ENCODE measurements at places on chromosomes 12 and 14.

- no peak for DNase-seq
Observed at GRCh38 chr12:9509464-9510161, 98.1 kb downstream of the KLRB1 start.

- DNase-seq: peak; percentile 92
Observed at GRCh38 chr14:104826189-104826860, 25.4 kb downstream of the ZBTB42 start.

DNA sequence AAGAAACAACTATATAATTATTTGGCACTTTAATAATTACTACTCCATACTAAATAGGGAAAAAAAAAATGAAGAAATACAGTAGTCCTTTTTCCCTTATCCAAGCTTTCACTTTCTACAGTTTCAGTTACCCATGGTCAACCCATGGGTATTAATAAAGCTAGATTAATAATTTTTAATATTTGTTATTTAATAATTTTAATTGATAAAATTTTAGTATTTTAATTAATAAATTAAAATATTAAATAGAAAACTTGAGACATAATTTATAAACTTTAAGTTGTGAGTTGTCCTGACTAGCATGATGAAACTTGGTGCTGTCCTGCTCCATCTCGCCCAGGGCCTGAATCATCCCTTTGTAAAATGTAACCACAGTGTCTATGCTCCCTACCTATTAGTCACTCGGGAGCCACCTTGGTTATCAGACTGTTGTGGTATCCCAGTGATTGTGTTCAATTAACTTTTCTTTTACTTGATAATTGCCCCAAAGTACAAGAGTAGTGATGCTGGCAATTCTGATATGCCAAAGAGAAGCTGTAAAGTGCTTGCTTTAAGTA lies 71.8 kb downstream of the PAWR start:
- DNase-seq: no peak

- no peak for DNase-seq
Observed at GRCh38 chr12:123270214-123271000, 1.2 kb downstream of the CDK2AP1 start.

- DNase-seq: no peak
Observed at GRCh38 chr12:93009533-93009932, 80.4 kb upstream of the EEA1 start.

- no peak for DNase-seq
Observed at GRCh38 chr12:62625228-62625627, 158.6 kb downstream of the MON2 start.

GRCh38 chr14:35927727-35928126 lies 101.6 kb downstream of the BRMS1L start:
- no peak for DNase-seq

DNA sequence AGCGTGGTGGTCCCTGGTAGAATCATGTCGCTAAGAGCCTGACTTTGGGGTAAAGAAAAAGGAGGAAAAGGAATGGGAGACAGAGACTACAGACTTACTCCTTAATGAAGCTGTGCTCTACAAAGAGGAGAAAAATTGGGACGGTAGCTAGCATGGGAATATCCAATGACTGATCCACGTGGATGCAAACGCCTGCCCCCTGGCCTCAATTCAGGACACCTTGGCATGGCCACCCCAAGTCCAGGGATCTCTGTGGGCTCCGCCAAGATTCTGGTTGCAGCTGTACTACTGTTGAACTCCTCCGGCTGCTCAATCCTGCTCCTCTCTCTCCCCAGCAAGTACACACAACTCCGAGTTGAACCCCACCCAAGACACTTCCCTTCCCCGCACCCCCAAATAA lies 70.5 kb upstream of the DIO3 start:
- no peak for DNase-seq

GRCh38 chr12:42990387-42990786 lies 400.8 kb upstream of the PRICKLE1 start:
- DNase-seq: no peak

DNA sequence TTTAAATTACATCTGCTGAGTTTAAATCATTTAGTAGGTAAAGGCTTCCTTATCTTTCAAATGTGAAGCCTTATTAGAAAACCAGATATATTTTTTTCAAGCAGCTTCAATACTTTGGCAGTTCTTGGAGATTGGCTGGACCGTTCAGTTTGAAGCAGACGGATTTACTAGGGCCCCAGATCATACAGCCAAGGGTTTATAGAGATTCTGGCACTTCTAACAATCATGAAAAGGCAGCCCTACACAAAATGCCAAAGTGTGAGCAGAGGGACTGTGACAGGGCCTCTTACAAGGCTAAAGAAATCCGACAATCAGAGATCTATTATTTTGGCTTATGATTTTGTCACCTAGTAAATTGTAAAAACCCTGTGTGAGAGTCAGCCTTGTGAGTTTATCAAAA lies 162.8 kb upstream of the SLC38A2 start:
- DNase-seq: no peak

GRCh38 chr12:50186681-50187080 lies 19.5 kb upstream of the CERS5 start:
- DNase-seq: no peak

DNA sequence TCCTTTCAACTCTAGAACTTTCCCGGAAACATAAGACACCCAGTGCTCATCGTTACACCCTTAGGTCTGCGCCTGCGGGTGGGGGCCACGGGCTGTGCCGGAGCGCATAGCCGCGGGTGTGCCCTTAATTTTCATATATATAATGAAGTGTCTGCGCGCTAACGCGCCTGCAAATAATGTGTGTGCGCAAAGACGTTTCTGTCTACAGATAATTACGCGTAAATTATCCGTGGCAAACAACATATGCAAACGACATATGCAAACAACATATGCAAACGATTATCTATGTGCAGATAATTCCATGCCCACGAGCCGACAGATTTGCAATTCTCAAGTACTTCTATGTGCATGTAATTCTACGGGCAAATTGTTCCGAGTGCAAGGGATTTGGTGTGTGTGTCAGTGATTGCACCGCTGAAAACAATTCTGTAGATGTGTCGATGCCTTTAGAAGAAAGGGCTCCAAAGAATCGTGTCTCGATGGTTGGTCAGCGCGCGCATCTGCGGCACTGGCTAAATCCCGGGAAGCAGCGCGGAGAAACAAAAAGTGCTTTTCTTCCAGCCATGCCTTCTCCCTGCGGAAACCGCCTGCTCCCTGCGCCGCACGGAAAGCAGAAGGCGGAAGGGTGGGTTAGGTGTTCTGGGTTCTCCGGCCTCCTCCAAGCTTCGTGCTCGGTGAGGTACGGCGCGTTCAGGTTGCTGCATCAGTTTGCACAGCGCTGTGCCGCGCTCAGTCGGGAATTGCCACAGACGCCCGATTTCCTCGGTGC lies 34.5 kb upstream of the TBX5 start:
- no peak for DNase-seq

DNA sequence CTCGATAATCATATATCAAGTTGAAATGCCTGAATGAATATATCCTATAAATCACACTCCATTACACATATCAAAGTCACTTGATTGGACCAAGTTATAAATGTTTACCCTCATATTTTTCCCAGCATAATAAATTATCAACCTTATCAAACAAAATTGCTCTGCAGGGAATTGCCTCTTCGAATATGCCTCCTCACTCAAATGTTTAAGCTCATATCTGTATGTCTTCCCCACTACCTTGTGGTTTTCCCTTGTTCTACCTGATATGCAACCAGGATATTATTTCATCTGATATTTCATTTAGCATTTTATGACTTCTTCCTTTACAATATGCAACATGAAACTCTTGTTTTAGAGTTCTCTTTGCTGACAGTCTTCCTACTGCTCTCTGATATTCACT lies 226.4 kb downstream of the RASSF9 start:
- no peak for DNase-seq
